ENCODE measurements at places on chromosomes 13 and 19.

GRCh38 chr13:19685437-19685836 lies 52.0 kb downstream of the MPHOSPH8 start:
- no peak for DNase-seq

GRCh38 chr13:41919741-41920487 lies 41.0 kb downstream of the VWA8 start:
- no peak for DNase-seq

DNA sequence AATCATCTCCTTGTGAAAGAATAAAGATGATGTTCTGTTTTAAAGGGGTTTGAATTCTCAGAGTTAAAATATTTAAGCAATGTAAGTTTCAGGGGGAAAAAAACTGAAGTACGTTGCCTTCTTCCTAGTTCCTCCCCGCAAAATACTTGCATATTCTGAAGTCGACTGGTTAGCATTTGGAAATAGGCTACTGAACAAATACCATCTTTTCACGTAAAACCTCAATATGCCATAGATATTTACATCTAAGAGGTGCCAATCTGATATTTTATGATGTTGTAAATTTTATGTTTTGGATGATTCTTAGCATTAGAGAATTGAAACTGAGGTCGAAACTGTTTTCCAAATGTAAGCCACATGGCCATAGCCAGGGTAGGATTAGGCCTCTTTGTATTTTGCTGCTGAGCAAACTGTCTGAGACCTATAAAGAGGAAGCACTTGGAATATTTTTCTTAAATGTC lies 138.3 kb downstream of the FLT1 start:
- DNase-seq = no peak

DNA sequence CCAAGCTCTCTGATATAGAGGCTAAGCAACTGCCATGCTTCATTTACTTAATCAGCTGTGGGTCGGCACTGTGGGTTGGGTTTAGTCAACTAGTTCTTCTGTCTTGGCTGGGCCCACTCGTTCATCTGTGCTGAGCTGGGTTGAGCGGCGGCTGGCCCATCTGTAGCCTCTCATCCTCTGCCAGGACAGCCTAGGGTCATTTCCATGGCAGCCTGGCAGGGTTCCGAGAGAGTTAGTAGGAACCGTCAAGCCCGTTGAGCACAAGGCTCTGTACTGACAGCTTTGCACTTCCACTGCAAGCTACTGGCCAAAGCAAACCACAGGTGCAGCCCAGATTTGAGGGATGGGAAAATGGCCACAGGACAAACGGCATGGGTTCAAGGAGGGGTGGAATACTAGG lies 6.6 kb upstream of the ZNF835 start:
- no peak for DNase-seq

DNA sequence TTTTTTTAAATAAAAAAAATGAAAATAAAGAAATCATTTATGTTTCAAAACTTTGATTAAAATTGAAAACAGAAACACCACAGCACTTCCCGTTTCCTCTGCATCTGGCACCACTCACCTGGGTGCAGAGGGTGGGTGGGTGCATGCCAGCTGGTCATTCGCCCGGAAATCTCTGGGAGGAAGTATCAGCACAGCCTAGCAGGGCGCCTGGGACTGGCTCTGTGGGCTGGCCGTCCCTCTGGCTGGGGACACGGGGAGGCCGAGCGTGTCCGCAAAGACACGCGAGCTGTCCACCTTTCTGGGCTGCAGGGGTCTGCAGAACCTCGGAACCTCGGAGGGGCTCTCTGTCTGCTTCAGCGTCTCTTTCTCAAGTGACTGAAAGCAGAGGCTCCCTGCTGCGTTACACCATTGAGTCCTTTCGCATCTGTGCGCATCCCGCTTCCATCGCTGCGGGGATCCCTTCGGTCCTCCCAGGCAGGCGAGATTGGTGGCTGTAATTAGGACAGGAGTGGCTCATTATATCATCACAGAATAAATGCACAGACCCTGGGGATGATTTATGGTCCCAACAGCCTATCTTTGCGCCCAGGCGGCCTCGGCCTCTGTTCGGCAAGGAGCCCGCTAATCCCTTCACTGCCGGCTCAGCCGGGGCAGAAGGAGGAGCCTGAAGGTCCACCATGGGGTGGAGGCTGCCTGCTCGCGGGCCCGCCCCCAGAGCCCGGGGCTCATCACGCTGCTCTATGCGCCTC lies 17.2 kb downstream of the CRTC1 start:
- DNase-seq = peak; percentile 81
